Activated B cell treated with CpG ODN at 0.5 μM for 24 hours (primary cell): ENCODE measurements at places on chromosomes 5 and 9.

DNA sequence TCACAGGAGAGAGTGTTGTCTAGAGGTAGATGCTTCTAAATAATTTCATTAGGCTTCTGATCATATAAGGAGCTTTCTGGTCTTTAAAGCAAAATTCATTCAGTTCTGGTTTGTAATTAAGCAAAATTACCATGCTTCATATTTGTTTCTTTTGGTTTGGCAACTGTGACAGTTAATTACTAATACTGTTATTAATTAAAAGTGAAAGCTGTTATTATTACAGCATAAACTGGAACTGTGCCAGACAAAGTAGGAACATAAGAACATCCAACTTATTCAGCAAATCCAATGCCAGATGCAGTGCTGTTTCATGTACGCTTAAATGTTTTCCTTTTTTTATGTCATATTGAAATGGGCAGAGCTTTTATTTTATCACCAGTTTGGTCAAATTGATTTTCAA is 70.4 kb upstream of the DAB2 start:
- DNase-seq = no peak

GRCh38 chr9:209143-209758 is 5.4 kb upstream of the DOCK8 start:
- DNase-seq = no peak

DNA sequence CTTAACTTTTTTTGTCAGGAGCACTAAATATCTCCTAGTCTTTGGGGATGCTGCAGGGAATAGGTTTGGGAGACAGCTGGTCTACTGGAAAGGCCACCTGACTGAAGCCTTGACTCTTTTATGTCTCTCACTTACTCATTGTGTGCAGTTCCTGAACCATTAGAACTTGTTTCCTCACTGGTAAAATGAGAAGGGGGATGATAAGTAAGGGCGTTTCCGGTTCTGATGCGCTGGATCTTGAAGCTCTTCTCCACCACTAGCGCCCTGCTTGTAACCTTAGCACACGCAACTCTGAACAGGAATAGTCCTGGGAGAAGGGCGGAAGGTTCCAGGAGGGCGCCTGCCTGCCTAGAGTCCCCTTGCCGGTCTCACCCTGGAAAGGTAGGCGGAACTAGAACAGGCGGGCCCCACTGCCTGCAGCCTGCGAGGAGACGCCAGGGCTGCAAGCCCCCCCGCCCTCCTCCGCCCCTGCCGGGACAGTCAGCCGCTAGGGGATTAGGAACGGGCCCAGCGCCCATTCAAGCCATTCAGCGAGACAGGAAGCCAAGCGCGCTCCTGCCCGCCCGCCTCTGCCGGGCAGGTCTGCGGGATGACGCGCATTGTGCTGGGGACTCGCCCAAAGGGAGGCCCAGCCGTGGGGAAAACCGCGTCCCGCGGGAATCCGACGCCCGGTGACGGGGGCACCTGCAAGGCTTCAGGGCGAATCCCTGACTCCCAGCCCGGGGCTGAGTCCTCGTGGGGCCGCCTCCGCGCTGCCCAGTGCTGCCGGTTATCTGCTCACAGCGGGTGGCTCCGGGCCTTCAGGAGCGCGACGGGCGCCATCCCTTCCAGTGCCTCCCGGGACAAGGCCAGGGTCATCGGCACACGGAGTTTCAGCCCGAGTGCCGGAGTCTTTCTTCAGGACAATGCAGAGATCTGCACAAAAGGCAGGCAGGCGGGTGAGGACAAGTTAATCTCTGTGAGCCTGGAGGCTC is 44.0 kb upstream of the XPA start:
- peak; percentile 31 for DNase-seq

- DNase-seq = no peak
These were observed 90.9 kb upstream of the MTAP start for GRCh38 chr9:21711504-21711903.

DNA sequence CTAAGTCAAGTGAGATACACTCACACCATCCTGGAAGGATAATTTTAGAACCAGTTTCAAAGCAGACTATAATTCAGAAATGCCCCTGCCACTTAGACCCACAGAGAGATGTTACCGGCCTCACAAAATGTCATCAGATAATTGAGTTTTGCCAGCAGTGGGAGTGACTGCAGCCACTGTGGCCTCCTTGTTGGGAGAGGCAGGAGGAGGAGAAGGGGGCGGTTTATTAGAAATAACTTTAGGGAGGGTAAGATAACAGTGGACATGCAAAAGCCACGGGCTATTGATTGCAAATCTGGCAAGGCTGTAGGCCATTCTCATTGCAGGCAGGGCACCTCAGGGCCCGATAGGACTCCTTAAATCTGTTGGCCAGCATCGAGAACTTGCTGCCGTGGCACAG is 13.4 kb downstream of the GRXCR2 start:
- no peak for DNase-seq

- no peak for DNase-seq
These were observed 116.0 kb downstream of the KCNN2 start for GRCh38 chr5:114477816-114478334.

DNA sequence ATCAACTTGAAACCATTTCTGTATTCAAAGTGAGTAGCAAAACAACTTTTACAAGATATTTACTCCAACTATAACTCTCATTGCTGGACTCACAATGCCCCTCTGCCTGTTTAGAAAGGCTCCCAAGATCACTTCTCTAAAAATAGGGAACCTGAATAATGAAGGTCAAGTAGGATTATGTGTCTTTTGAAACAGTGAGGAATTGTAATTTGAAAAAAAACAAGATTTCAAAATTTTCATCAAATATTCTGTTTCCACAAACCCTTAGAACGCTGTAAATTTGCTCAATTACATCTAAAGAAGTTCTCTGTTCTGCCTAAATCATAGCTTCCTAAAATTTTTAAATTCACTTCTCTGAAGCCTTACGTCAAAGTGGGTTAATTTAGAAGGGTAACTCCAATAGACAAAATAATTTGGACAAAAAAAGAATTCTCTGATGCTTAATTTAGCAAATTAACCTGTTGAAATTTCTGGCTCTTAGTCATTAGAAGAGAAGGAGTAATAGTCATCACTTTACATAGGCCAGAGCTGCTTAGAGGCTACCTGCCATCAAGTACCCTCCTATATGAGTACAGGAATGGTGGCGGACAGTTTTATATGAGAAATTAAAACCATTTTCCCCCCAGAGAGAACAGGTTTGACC is 4.0 kb downstream of the ELL2 start:
- no peak for DNase-seq

- no peak for DNase-seq
These were observed 38.1 kb downstream of the ANKRD55 start for GRCh38 chr5:56195016-56195415.

DNA sequence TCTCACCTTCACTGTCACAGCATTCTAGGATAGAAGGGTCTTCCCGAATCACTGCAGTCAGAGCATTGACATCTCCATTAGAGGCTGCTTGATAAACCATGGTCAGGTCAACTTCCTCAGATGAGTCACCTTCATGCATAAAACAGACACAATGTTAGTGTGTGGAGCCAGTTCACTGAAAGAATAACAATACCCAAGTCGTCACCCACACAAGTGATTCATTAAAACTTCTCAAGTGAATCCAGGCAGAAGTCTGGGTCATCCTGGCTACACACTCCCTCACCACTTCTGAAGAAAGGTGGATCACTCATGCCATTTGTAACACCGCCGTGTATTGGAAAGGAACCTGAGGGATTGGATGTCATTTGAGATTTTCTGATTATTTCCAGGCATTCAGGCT is 49.6 kb downstream of the ANKRD55 start:
- no peak for DNase-seq

GRCh38 chr5:154157483-154158378 is 32.8 kb upstream of the GALNT10 start:
- DNase-seq = no peak

DNA sequence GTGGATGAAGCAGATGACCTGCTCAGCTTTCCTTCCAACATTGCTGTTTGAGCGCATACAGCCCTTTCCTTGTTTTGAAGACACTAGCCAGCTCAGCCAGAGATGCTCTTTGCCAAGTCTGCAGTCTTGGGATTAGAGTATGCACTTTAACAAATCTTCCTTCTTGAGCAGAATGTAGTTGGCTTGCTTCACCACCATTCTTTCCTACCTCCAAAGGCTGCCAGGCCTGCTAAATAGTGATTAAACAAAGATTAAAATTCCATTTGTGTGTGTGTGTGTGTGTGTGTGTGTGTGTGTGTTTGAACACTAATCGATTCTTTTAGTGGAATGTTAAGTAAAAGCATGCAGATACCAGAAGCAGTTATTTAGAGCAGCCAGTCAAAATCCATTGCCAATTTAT is 97.6 kb downstream of the GALNT10 start:
- no peak for DNase-seq

GRCh38 chr9:83523684-83524083 is 14.5 kb downstream of the FRMD3 start:
- no peak for DNase-seq

DNA sequence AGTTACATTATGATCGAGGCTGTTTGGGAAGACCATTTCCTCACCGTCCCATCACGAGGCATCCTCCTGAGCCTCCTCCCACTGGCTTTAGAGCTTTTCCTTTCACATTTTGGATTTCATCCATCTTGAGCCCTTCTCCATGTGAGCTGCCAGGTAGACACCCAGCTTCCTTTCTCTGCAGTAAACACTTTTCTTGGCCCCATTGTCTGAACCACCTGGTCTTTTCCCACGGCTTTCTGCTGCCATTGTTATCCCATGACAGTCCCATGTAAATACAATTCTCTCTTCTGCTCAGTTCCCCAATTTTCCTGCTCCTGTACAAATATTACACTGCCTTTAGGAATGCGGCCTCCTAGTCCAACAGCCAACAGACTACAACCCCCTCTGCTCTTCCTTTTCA is 24.1 kb downstream of the UBE2QL1 start:
- DNase-seq = no peak

GRCh38 chr9:78363221-78363620 is 66.3 kb downstream of the PSAT1 start:
- DNase-seq = no peak

GRCh38 chr9:91395553-91396471 is 27.8 kb downstream of the NFIL3 start:
- no peak for DNase-seq

GRCh38 chr9:784202-784601 is 57.3 kb upstream of the DMRT1 start:
- DNase-seq = no peak

DNA sequence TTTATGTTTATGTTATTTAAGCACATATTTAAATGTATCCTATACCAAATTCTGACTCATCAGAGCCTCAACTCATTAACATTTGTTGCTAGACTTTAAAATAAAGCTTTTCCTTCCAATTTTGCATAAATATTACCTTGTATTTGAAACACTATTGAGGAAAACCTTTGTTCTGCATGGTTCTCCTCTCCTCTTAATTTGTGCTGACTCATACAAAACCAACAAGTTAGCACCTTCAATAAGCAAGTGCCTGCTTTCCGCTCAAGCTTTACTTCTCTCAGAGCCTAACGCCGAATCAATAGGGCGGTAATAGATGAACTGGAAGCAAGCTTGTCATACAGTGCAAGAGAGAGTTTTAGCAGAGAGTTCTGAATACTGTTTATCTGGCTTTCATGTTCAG is 7.9 kb downstream of the AMACR start:
- no peak for DNase-seq

DNA sequence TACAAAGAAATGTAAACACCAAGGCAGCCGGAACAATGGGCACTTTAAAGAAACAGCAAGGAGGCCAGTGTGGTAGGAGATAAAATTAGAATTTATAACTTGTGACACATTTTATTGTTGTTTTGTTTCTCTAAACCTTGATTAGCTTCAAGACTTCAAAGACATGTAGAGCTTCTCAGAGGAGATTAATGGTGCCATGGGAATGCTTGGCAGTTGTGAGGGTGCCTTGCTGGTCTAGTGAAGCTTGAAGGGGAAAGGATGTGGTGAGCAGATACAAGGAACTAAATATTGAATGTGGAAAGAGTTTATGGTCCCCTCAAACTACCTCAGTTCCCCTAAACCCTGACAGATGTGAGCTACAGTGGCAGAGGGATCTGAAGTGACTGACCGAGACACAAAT is 322.4 kb upstream of the ADAMTS16 start:
- no peak for DNase-seq

DNA sequence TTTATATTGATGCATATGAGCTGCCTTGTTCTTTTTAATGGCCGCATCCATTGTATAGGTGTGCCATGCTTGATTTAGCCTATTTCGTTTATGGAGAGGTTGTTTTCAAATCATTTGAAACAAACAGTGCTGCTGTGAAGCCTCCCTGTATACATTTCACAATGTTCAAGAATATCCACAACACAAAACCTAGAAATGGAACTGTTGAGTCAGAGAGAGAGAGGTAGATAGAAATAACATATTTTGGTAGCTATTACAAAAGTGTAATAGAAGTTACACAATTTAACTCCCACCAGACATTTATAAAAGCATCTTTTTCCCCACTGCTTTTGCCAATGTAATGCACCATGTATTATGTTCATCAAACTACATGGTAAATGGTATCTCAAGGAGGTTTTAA is 82.0 kb downstream of the FRMD3 start:
- DNase-seq = no peak

- DNase-seq = no peak
These were observed 248.1 kb upstream of the NREP start for GRCh38 chr5:112004867-112005622.

DNA sequence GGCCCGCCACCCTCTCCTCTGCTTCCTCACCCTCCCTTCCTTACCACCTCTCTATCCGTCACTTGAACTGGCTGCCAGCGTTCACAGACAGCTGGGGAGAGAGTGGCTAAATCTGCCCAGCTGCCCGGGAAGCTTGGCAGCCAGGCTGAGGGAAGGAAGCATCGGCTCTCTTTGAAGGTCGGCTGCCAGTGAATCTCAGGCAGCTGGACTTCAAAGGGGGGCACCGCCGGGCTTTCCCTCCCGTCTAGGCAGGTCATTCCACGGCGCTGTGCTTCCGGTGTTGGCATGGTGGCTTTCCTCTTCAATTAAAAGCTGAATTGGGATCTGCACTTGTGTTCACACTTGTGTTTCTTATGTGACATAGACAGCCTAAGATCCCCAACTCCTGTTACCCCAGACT is 174.0 kb downstream of the GDNF start:
- no peak for DNase-seq

DNA sequence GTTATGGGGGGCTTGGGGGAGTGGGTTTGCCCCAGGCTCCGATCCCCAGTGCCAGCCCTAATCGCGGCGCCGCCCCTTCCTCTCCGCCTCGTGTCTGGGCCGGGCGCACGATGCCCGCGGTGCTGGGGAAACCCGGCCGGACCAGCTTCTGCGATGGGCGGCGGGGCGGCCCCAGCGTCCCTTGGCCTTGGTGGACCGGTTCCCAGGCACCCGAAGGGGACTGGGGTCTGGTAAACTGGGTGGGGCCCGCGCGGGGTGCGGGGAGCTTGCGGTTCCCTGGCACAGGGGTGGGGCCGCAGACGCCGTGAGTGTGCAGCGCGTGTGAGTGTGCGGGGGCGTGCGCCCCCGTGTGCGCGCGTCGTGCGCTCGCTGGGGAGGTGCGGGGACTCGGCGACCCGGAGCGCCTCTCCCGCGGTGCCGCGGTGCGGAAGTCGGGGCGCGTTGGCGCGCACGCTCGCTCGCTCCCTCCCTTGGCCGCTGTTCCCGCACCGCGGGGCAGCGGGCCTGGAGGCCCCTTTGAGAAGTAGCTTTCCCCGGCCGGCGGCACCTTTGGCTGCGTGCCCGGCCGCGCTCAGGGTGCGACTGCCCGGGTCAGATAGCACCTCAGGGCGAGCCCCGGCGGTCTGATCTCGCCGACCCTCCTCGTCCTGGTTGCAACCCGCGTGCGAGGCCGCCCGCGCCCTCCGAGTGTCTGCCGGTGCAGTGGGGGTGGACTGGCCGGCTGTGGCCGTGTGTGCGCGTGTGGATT is 568 bp downstream of the MACIR start:
- peak; percentile 70 for DNase-seq

- DNase-seq = no peak
These were observed 1140.9 kb upstream of the C9orf72 start for GRCh38 chr9:28714188-28714587.
